HL-60 (cell line): ENCODE measurements at places on chromosomes 13 and 19.
A peak's percentile ranks its signal among the peaks of the same experiment; 100 is the strongest.

- DNase-seq, result no peak
These were observed 595.5 kb downstream of the SLITRK1 start for GRCh38 chr13:83286737-83287136.

GRCh38 chr13:24075137-24075975 is 85.2 kb upstream of the SPATA13 start:
- no peak for DNase-seq

- no peak for DNase-seq
These were observed 980.4 kb downstream of the SLITRK5 start for GRCh38 chr13:88651531-88651930.

DNA sequence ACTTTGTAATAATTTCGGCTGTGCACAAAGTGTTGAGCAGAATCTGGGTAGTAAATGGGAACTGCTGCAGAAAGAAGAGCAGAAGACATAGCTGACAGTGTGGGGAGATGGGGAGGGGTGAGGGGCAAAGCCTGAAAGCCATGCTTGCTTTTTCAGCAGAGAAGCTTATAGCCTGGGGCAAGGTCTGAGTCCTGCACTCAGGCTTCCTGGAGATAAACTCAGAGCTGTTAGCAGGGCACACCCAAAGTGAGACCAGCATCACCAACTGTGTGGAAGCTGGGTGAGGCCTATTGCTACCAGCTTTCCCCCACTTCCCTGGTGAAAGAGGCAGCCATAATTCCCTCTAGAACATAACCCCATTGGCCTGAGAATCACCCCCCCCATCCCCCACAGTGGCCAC is 15.6 kb upstream of the LHFPL6 start:
- no peak for DNase-seq

GRCh38 chr19:33171222-33171795 is 22.8 kb upstream of the LRP3 start:
- DNase-seq, result no peak

DNA sequence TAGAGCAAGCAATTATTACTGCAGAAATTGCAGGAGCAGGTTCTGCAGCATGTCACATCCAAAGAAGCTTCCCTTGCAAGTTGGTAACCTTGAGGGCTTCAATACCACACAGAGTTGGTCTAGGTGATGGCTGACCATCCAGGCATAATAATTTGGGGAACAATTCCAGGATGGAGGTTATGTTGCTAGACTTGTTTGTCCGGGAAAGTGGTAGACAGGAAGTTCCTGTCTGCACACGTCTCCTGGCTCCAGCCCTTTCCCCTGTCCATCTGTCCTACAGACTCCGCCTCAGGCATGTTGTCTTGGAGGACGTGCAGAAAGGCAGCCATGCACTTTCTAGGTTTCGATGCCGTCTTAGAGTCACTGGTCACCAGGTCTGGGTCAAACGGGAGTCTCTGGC is 26.0 kb downstream of the DPRX start:
- DNase-seq, result no peak

DNA sequence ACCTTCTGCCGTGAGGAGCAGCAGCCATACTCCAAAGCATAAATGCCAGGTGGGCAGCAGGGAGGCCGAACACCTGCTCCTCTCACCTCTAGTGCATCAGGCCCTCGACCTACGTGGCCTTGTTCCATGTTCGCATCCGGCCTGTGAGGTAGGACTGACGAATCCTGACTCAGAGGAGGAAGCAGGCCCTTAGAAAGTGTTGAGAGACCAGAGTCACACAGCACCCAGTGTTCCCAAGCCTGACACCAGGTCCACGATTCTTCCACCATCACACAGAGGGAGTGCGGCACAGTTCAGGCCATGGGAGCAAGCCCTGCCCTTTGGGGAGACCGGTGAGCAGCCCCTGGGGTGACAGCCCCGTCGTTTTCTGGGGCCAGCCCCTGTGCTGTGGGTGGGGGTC is 14.7 kb downstream of the ATP12A start:
- DNase-seq, result no peak

DNA sequence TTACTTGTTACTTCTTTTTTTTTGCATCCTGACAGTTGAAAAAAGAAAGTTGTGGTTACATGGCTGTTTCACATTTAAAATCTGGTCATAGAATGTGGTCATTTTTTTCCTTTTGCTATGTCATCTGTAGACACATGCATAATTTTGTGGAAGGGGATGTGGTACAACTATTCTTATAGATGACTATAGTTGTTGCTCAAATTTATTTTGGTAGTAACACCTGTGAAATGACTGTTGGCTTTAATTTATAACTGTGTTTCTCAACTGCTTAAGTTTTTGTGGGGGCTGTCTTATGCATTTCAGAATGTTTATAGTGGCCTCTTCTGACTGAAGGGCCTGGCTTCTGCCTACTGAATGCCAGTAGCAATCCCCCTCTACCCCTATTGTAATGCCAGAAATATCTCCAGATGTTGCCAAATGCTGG is 130.5 kb downstream of the PAN3 start:
- peak; percentile 85 for DNase-seq
